Stimulated activated CD4-positive, alpha-beta T cell treated with anti-CD3 and anti-CD28 coated beads, Interleukin-1b, Interleukin-23, amount 100 ng/mL, for 4 hours (primary cell): ENCODE measurements at places on chromosomes 7 and 10.

DNA sequence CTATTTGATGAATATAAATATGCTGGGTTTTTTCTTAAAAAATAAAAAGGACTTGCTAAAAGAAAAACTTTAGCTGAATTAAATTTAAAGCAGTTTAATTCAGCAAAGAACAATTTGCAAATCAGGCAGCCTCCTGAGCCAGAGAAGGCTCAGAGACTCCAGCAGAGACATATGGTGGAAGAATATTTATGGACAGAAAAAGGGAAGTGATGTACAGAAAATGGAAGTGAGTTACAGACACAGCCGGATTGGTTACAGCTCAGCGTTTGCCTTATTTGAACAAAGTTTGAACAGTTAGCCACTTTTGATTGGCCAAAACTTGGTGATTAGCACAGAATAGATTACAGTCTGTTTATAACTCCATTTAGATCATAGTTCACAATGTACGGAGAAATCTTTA is 110.3 kb downstream of the GAD2 start:
- DNase-seq: no peak

- DNase-seq: no peak
Observed at GRCh38 chr10:31961277-31962074, 32.8 kb upstream of the ARHGAP12 start.

- DNase-seq: no peak
Observed at GRCh38 chr7:101597941-101598340, 31.2 kb downstream of the MYL10 start.

GRCh38 chr7:73434701-73435069 is 1.1 kb downstream of the FZD9 start:
- no peak for DNase-seq

DNA sequence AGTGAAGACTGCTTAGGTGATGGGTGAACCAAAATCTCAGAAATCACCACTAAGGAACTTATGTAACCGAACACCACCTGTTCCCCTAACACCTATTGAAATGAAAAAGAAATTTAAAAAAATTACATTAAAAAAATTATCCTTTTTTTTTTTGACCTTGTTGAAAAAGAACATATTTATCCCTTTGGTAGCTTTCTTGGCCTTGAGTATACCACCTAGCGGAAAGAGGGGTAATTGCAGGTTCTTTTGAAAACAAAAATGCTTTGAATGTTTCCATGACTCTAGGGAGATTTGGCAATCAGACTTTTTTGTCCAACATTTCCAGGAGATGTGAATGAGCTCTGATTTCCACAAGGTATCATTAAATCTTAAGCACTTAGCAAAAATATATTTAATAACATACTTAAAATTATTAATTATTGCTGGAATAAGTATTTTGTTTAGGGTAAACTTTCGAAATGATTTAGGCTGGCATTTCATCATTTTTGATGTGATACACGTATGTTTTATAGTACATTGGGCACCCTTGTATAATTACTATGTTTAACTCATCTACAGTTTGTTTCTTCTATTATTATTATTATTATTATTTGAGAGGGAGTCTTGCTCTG is 47.0 kb upstream of the ELMO1 start:
- no peak for DNase-seq

DNA sequence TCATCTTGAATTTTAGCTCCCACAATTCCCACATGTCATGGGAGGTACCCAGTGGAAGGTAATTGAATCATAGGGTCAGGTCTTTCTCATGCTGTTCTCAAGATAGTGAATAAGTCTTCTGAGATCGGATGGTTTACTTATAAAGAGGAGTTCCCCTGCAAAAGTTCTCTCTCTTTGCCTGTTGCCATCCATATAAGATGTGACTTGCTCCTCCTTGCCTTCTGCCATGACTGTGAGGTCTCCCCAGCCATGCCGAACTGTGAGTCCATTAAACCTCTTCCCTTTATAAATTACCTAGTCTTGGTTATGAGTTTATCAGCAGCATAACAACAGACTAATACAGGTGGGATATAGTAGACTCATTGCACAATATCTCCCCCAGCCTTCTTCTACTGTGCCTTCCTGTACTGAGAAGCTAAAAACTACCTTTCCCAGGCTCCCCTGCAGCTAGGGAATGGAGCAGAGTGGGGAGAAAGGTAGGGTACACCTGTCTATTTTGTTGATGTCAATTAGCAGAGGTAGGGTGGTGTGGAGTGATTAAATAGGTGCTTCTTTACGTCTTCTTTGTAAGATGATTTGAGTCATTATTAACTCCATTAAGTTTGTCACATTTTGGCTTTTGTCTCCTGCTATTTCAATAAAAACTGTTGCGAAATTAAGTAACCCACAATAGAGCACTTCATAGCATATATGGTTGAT is 48.2 kb upstream of the EBLN1 start:
- no peak for DNase-seq

- no peak for DNase-seq
Observed at GRCh38 chr10:33571616-33572015, 237.1 kb upstream of the NRP1 start.

GRCh38 chr7:44973610-44974401 is 5.0 kb downstream of the MYO1G start:
- peak; percentile 45 for DNase-seq

GRCh38 chr10:110273474-110273873 is 31.2 kb downstream of the SMNDC1 start:
- peak; percentile 15 for DNase-seq

DNA sequence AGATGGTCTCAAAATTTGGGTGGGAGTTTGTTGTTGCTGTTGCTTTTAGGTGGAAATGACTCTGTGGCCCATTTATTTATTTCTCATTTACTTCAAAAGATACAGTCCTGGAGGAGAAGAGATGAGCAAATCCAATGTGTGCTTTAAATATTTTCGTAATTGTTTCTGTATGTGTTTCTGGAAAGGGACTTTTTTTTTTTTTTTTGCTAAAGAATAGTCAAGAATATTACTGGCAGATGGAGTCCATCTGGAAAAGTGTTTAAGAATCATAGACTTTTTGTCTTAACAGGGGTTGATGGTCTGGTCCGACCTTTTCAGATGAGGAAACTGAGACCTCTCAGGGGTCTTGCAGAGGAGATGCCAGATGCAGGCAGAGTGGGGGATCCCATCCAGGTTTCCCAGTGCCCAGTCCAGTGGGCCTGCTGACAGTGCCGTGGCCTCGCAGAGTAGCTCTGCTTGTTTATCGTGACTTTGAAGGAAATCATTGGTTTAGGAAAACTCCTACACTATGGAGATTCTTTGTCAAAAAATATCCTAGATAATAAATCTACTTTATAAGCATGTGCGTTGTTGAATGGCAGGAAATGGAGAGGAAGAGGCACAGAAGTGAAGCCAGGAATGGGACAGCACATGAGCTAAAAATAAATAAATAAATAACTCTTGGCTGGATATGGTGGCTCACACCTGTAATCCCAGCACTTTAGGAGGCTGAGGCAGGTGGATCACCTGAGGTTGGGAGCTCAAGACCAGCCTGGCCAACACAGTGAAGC is 164.3 kb upstream of the SVIL start:
- no peak for DNase-seq

GRCh38 chr10:12511651-12512050 is 162.3 kb downstream of the CAMK1D start:
- DNase-seq: no peak

DNA sequence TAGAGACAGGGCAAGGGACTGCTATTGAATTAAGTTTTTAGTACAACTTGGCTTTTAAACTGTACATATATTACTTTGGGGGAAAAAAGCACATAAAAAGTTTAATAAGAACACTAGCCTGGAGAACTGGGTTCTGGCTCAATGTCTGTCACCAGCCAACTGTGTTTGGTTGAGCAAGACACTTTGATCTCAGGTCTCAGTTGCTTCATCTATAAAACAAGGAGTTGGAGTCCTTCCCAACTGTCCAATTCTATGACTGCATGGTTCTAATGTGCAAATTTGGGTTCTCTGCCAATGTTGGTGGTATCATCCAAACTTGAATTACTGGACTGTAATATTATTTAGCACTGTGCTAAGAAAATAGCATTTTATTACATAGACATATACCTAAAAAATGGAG is 50.3 kb downstream of the ATXN7L1 start:
- no peak for DNase-seq

- DNase-seq: no peak
Observed at GRCh38 chr7:131196803-131197202, 130.9 kb upstream of the MKLN1 start.

DNA sequence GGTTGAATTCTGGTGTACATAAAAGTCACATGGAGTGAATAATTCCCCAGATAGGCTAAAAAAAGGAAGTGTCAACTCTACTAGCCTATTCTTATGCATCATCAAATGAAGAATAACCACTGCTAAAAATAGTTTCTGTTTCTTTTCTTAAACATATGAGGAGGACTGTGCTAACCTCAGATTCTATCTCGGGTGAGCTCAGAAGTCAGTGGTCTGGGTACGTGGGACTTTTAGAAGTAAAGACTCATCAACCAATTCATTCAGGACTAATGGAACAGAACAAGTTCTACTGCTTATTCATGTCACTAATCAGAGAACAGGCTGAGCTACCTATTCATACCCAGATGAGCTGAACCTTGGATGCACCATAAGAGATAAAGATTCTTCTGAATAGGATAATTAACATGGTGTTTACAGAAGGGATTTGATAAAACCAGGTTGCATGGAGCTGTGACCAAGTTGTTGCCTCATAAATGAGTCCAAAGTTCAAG is 9.5 kb upstream of the ASAH2 start:
- DNase-seq: no peak

DNA sequence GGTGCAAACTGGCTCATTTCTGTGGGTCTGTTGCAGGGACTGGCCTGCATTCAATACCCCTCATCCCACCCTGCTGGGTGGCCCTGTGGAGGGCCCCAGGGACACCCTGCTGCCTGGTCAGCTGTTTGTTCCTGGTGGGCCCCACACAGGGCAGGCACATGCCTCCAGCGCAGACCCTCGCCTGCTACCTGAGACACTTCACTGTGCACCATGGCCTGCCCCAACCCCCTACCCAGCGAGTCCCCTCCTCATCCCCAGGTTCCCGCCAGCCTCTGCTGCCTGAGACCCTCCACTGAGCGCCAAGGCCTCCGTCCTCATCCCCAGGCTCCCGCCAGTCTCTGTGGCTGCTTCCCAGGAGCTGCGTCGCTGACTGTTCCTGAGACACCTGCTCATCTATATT is 16.8 kb downstream of the GPR146 start:
- DNase-seq: no peak

- DNase-seq: no peak
Observed at GRCh38 chr7:142670511-142670910, 78.8 kb upstream of the PRSS1 start.

DNA sequence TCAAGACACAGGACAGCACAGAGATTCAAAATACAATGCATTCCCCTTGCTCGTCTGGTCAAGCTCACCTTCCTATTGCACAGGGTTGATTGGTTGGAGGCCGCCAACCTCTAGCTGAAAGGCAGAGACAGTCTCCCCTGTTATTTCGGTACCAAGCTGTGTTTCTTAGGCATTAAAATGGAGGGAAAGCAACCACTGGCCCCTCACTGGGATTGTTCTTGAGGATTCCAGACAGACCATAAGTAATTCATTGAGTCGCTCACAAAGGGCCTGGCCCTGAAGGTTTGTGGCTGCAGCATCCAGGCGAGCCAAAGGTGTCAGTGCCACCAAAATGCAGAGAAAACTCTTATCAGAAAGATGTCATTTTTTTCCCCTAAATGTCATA is 81.2 kb downstream of the PARP12 start:
- no peak for DNase-seq

DNA sequence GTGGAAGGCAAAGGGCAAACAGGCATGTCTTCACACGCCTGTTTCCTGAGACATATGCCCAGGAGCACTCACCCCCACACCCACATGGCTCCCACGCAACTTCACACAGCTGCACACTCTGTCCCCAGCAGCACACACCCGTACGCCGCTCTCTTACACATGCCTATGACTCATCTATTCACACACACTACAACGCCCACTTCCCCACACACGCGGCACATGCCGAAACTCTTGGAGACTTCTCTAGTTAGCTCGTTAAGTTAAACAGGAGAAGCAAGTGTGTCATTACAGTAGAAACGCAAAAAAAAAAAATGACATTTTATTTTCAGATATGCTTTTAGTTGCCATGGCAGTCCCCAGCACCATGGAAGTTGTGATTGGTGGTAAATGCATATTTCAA is 6.7 kb downstream of the CALN1 start:
- no peak for DNase-seq

- DNase-seq: no peak
Observed at GRCh38 chr10:68086011-68086410, 10.9 kb upstream of the HERC4 start.
